ENCODE measurements at places on chromosomes 7 and 10. TPM values are rescaled to one million over a fixed set of nuclear protein-coding genes. Genes with fewer than 3 reads are reported as not detected.

Gene NACAD
- total RNA-seq: 6.2 TPM

Gene RSPH10B
- total RNA-seq: not detected

Gene LBX1
- 0.10 TPM for total RNA-seq

Gene MGMT
- total RNA-seq: 15.8 TPM

All from mesenteric fat pad (tissue), 1 donor.